ENCODE measurements at places on chromosomes 12 and 14.

DNA sequence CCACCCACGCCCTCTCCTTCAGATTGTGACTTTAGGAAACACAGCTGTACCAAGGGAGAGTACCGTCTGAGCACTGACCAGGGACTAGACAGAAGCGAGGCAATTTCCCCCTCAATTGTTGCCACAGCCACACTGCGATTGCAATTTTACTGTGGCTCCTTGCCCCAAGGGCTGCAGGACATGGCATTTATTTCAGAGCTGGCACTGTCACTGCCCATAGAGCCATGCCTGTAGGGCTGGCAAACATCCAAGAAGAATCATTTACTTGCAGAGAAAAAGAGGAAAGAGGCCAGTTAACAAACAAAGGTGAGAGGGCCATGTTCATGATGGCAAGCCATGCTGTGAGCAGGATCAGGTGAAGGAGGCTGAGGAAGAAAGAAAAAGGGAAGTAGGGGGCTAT lies 129.6 kb downstream of the EMP1 start:
- DNase-seq: no peak

GRCh38 chr12:113894697-113895096 lies 71.4 kb downstream of the RBM19 start:
- DNase-seq: no peak

GRCh38 chr12:46574847-46575246 lies 202.3 kb upstream of the SLC38A2 start:
- DNase-seq: no peak

DNA sequence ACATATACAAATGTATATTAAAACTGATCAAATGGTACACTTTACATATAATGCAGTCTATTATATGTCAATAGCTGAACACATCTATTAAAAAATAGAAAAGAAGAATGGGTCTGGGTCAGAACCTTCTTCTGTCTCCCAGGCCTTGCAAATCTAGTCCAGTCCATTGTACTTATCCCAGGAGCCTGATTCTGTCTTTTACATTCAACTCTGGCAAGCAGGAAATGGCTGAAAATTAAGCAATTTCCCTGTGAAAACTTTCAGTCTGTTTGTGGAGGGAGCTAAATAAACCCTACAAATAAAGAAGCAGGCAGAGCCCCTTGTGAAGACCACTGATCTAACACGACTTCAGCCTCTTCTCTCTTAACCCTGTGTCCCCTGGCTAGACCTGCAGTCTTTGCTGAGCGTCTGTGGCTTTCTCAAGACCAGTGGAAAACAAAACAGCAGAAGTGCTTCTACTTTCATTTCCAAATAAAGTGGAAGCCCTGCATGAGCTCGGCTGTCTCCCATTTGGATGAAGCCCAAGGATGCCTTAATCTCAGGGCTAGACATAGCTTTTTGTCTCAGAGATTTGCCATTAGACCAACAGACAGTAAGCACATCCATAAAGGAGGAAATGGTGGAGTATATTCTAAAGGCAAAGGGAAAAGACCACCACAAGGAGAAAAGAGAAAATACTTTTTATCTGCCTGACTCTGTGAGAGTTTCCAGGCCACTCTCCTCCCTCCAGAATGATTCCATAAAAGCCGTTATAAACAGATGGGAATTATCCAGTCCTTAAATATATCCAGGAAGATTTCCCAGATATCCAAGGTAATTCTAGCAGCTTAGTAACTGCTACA lies 48.2 kb downstream of the CRACR2A start:
- no peak for DNase-seq

GRCh38 chr14:103748534-103748857 lies 32.9 kb downstream of the ZFYVE21 start:
- DNase-seq: peak; percentile 64

DNA sequence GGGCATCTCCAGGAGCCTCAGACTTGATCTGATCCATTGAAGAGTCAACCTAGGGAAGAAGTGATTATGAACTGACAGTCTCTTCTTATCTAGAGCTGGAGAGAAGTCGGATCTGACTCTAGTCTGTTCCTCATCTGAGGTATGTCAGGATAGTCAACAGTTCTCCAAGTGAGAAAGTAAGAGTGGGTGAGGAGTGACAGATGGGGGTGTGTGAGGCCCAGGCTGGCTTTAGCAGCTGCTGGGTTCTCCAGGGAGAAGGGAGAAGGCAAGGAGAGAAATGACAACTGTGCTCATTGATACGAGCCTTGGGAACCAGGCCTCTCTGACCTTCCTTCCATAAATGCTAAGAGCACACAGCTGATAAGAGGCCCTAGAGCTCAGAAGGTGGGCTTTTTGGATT lies 53.3 kb downstream of the IRAK3 start:
- no peak for DNase-seq

- no peak for DNase-seq
These were observed 615.4 kb upstream of the MIS18BP1 start for GRCh38 chr14:45868377-45868776.

Measured in activated CD4-positive, alpha-beta memory T cell treated with anti-CD3 and anti-CD28 coated beads for 36 hours (primary cell).